ENCODE measurements at places on chromosomes 13 and 19.

- no peak for DNase-seq
Observed at GRCh38 chr19:6680141-6680540, 10.2 kb upstream of the TNFSF14 start.

DNA sequence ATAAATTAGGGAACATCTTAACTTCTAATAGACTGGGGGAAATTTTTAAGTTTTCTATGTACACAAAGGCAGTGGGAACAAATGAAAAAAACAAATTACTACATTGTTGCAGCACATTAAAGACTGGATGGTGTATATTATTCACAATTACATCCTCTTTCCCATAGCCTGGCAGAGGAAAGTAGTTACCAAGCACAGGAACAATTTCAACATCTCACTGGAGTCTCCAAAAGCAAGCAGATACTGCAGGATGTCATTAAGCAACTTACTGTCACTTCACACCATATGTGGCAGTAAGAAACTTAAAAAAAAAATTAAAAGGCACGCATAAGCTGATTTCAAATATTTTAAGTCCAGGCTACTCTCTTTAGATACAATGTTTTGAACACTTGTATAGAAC, 6.4 kb upstream of the EFNB2 start:
- DNase-seq: no peak

DNA sequence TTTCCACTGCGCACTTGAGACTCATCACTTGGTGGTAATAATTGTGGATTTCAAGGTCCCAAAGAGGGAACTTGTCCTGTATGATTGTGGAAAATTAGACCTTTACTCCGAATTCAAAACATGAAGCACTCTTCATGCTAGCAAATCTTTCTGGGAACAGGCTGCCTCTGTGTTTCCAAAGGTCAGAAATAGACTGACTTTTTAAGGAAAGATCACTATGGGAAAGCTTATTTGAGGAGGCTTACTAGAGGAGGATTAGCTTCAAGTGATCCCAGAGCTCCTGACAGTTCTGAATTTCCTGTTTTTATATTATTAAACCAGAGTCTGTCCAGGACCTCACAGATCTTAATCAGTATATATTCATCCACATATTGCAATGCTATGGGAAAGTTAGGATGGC, 5.5 kb downstream of the WDFY2 start:
- no peak for DNase-seq

DNA sequence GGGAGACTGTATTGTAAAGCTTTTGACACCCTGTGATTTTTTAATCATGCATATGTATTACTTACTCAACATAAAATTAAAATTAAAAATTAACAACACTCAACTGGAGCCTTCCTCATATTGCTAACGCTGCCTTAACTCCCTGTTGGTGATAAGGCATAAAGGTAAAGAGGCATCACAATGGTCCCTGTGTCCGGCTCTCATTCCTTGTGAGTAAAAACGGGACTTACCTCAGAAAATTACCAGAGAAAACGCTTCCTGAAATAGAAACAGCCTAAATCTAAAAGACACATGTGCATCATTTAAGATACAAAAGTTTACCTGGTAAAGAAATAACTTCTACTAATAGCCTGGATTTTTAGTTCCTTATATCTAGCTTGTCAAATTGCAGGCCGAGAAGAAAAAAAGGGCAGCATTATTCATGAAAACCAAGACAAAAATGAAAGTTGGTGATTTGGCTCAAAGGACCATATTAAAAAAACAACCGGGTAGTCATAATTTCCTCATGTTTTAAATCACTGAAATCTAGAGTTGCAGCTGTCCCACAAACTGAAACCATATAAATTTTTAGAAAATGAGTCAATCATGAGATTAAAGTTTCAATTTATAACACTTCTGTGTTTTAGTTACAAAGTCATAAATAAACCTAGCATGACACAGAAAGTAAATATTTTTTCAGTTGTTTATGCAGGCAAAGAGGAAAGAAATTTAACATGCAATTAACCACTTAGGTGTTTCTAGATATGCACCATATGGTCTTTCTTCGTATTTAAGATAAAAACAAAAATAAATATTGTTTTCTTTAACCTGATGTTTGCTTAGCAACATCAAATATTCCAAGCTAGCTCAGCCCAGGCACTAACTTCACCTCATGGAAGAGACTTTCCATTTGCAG, 94.7 kb downstream of the MIPEP start:
- no peak for DNase-seq

DNA sequence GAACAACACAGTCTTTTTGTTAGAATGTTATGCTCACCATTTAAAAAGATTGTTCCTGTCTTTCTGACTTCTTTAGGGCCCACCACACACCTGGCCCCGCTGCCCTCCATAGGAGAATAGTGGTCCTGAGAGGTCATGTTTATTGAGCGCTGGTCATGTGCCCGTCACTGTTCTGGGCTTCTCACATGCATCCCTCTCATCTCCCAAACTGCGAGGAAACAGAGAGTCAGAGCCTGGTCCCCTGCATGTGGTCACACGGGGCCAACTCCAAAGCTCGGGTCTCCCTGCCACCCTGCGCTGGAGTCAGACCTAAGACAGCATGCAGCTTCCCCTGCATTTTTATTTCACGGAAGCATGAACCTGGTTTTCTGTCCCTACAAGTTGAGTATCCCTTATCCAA, 70.4 kb upstream of the GPR183 start:
- DNase-seq: no peak

DNA sequence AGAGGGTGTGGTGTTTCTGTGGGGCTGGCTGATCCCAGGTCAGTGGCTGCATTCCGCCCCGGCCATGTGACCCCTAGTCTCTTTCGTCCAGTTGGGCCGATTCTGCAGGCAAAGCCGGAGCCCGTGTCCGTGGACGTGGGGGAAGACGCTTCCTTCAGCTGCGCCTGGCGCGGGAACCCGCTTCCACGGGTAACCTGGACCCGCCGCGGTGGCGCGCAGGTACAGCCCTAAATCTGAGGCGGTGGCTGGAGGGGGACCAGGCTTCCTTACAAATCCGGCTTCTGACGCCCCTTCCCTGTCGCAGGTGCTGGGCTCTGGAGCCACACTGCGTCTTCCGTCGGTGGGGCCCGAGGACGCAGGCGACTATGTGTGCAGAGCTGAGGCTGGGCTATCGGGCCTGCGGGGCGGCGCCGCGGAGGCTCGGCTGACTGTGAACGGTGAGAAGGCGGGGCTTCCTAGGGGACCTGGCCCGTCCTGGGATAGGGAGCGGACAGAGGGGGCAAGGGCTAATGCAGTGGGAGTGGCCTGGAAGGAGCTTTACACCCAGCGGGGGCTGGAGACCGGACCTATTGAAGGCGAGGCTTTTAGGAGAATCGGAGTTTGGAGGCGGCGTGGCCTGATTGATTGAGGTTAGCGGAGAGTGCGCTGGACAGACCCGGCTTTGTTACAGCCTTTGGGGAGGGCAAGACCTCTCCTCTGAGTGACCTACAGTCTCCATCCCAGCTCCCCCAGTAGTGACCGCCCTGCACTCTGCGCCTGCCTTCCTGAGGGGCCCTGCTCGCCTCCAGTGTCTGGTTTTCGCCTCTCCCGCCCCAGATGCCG, 4.3 kb downstream of the KIRREL2 start:
- no peak for DNase-seq

DNA sequence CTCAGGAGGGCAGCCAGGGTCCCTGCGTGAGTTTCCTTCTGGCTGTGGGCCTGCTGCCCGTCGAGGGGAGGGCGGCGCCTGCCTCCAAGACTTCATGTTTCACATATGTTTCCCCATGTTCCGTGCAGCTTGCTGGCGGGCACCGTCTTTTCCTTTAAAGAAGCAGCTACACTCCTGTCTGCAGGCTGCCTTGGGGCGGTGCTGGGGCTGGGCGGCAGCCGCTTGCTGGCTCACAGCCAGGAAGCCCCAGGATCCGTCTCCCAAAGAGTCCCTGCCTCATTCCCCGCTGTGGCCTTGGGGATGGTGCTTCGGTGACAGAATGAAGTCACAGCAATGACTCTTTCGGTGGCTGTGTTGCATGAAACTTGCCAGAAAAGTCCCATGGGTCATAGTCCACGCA, 24.9 kb downstream of the PIAS4 start:
- no peak for DNase-seq

DNA sequence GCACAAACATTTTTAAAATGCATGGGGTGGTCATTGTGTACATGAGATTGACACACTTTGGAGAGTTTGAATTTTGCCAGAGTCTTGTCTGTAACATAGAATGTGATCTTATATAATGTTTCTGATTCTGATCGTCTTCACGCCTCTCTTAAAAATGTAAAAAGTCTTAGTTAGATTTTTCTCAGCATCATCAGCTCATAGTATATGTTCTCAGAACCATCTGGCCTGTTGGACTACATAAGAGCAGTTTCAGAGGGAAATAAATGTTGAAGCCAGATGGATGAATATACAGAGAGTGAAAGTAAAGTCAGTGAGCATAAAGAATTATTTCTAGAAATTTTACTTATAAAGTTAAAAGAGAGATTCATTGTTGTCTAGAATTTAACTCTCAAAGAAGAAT, 789.9 kb upstream of the MIR17HG start:
- no peak for DNase-seq

- DNase-seq: no peak
Observed at GRCh38 chr13:79401259-79402070, 4.6 kb downstream of the RBM26 start.

DNA sequence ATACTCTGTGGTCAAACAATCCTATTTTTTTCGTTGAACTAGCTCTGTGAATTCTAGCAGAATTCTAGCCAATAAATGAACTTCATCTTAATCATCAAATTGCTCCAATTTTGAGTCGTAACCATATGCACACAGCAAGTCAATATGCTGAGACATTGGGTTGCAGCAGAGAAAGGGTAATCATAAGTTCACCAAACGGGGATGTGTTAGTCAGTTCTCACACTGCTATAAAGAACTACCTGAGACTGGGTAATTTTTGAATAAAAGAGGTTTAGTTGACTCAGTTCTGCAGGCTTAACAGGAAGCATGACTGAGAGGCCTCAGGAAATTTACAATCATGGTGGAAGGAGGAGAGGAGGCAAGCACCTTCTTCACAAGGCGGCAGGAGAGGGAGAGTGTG, 67.7 kb upstream of the ABCC4 start:
- no peak for DNase-seq

DNA sequence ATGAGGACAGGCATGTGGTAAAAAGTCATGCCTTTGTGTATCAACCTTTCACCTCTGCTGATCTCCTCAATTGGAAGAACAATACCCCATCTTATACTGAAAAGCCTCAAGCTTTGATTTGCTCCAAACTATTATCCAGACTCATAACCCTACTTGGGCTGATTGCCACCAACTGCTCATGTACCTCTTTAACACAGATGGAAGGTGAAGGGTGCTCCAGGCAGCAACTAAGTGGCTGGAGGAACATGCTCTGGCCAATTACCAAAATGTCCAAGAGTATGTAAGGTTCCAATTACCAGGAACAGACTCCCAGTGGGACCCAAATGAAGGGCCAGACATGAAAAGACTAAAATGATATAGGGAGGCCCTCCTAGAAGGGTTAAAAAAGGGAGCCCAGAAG, 78.3 kb downstream of the ZNF486 start:
- DNase-seq: no peak

GRCh38 chr19:38298821-38299680, 5.0 kb upstream of the C19orf33 start:
- peak; percentile 38 for DNase-seq

GRCh38 chr13:32537580-32538142, 934 bp downstream of the N4BP2L2 start:
- no peak for DNase-seq

DNA sequence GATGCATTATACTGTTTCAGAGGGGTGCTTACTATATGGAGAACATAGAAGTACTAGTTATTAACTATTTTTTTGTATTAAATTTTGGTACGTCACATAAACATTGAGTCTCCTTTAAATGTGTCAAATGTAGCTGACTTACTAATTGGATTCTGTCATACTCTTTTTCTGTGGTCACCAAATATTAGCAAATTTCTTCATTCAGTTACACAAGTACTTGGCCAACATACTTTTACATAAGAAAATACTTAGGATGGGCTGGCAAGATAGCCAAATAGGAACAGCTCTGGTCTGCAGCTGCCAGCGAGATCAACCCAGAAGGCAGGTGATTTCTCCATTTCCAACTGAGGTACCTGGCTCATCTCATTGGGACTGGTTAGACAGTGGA, 19.2 kb downstream of the LPAR6 start:
- no peak for DNase-seq

- no peak for DNase-seq
Observed at GRCh38 chr19:48111280-48111679, 663 bp upstream of the PLA2G4C start.
